ENCODE measurements at places on chromosomes 3 and 15. TPM values are rescaled to one million over a fixed set of nuclear protein-coding genes. Genes with fewer than 3 reads are reported as not detected.

- no peak for DNase-seq
These were observed 41.7 kb downstream of the ARIH1 start for GRCh38 chr15:72515591-72516389.

- DNase-seq, result no peak
These were observed 86.7 kb upstream of the SLC25A36 start for GRCh38 chr3:140854961-140855360.

- DNase-seq, result no peak
These were observed 42.5 kb downstream of the CHSY1 start for GRCh38 chr15:101209285-101209845.

GRCh38 chr3:136109499-136109898 lies 86.6 kb downstream of the MSL2 start:
- no peak for DNase-seq

- peak; percentile 48 for DNase-seq
These were observed 50.4 kb downstream of the COL6A5 start for GRCh38 chr3:130395916-130396315.

The TM4SF4 gene
- not detected for total RNA-seq

The SAMD7 gene
- not detected for total RNA-seq

The GOLGA6D gene
- total RNA-seq, result not detected

All from RPMI7951 (cell line).